Activated CD4-positive, alpha-beta memory T cell treated with anti-CD3 and anti-CD28 coated beads, Interleukin-2, amount 10 ng/mL, durations not matched to agents 7 days and 5 days (primary cell): ENCODE measurements at places on chromosomes 4 and X. TPM values are rescaled to one million over a fixed set of nuclear protein-coding genes. Genes with fewer than 3 reads are reported as not detected.

The NR3C2 gene
- 4.1 TPM for total RNA-seq

The COL4A6 gene
- not detected for total RNA-seq

The FAM47C gene
- total RNA-seq: not detected

DNA sequence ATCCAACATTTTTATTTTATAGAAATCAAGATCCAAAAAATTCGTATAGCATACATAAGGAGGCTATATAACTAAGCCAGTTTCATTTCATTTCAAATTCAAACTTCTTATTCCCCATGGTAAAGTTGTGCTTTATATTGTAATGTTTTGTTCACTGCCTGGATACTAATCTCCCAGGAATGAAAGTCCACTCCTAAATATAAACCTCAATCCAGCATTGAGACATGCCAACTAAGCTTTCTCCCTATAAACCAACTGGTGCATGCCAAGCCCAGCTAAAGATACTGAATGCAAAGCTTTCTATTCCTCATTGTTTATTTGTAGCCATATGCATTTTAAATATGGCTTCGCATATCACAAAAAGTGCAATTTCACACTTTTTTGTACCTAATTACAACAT is 63.8 kb upstream of the INPP4B start:
- H3K36me3 ChIP-seq: no peaks in the 10 kb centered on the region
- no peak for DNase-seq
- H3K4me1 ChIP-seq: no peaks in the 10 kb centered on the region

DNA sequence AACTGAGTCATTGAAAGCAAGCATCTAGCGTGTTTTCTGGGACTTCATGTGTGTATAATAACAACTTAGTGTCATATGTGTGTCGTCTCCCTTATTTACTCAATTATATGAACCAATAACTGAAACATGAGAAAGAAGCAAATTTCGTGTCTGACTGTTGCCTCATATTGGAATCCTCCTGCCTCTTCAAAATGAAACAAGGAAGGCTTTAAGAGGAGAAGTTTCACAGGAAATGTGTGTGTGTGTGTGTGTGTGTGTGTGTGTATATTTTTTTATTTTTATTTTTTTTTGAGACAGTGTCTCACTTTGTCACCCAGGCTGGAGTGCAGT is 145.8 kb upstream of the SFRP2 start:
- H3K27ac ChIP-seq: no peak overlapping the region
- H3K4me1 ChIP-seq: no peaks in the 10 kb centered on the region
- no peaks in the 10 kb centered on the region for H3K36me3 ChIP-seq
- H3K27me3 ChIP-seq: peaks cover 19% of the 10 kb centered on the region

DNA sequence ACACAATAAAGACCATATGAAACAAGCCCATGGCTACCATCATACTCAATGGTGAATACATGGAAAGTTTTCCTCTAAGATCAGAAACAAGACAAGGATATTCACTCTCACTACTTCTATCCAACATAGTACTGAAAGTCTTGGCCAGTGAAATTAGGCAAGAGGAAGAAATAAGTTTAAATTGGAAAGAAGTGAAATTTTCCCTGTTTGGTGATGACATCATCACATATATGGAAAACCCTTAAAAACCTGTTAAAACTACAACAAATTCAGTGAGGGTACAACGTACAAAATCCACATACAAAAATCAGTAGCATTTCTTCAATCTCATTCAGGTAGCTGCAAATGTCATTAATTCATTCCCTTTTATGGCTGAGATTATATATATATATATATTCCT is 164.0 kb upstream of the IRS4 start:
- H3K27me3 ChIP-seq: no peaks in the 10 kb centered on the region
- no peaks in the 10 kb centered on the region for H3K4me1 ChIP-seq
- H3K36me3 ChIP-seq: no peaks in the 10 kb centered on the region
- no peak for DNase-seq
- no peak overlapping the region for H3K4me3 ChIP-seq
- no peak overlapping the region for H3K27ac ChIP-seq

GRCh38 chrX:311156-312129 is 7.2 kb downstream of the GTPBP6 start:
- H3K27ac ChIP-seq: no peak overlapping the region
- no peak overlapping the region for H3K4me3 ChIP-seq
- DNase-seq: no peak
- no peaks in the 10 kb centered on the region for H3K27me3 ChIP-seq

DNA sequence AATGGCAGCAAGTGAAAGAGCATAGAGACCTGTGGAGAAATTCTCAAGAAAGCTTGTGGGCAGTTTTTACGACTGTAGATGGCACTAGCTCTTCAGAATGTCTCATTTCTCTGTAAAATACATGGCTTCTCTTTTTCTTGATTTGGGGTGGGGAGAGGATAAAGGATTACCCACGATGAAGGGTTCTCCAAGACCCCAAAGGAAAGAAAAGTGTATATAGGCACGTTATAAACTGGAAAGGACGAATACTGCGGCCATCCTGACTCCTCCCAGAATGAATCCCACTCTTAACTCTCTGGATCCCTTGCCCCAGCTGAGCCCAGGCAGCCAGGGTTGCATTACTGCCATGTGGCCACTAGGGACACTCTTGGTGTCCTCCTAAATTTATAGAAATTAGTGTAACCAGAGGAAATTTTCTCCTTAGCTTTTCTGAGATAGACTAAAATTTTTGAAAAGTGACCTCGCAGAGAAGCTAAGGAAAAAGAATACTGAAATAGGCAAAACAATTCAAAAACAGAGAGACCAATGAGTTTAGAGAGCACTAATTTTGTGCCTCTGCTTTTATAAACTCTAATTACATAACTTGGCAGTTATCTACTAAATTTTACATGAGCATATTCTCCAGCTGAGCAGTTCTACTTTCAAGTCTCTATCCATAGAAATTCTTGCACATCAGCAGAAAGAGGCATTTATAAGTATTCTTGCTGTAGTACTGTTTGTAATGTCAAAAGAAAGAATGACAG is 37.8 kb upstream of the PCDH19 start:
- no peaks in the 10 kb centered on the region for H3K27me3 ChIP-seq
- no peak overlapping the region for H3K27ac ChIP-seq
- H3K36me3 ChIP-seq: no peaks in the 10 kb centered on the region
- no peaks in the 10 kb centered on the region for H3K4me1 ChIP-seq
- peak; percentile 15 for DNase-seq

- no peaks in the 10 kb centered on the region for H3K4me1 ChIP-seq
- H3K4me3 ChIP-seq: no peak overlapping the region
- peaks cover 3% of the 10 kb centered on the region for H3K36me3 ChIP-seq
Observed at GRCh38 chr4:37693450-37694190, 7.4 kb upstream of the RELL1 start.

GRCh38 chr4:139665690-139666529 is at the start of gene MGST2:
TSS of gene MGST2 (plus strand) at chr4:139665819. CDS start at chr4:139666020, 201 bp downstream.
- peaks cover 8% of the 10 kb centered on the region for H3K36me3 ChIP-seq
- DNase-seq: peak; percentile 38
- H3K27ac ChIP-seq: peak within 1 kb of the TSS; percentile 84
- H3K27me3 ChIP-seq: no peaks in the 10 kb centered on the region
- peaks cover 32% of the 10 kb centered on the region for H3K4me1 ChIP-seq
